ENCODE measurements at places on chromosomes 7 and 10.

DNA sequence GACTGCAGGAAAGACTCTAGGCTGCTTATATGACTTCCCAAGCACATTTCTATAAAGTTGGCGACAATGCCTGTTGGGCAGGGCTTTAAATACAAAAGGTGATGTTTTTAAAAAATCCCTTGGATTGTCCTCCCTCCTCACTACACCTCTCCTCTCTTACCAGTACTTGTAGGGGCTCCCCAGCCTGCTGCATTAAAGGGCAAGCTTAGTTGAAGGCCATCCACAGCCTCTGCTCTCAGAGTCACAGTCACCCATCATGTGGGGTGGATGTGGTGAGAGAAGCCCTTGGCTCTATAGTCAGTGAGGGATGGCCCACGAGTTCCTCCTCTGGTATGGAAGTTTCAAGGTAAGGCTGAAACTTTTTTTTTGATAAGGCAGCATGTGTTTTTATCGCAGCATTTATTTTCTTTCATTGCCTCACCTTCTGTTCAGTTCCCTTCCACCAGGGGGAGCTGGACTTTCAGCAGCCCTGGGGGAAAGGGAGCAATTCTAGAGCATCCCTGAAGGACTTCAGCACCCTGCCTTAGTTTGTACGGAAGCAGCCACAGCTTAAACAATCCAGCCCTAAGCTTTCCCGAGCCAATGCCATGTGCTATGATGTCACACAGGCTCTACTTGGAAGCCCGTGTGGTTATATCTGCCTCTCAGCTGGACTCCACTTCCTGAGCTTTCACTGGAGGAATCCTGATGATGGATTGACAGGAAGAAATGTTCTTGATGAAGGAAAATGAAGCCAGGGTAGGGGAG lies 131.9 kb downstream of the CALCR start:
- peak; percentile 1 for DNase-seq

DNA sequence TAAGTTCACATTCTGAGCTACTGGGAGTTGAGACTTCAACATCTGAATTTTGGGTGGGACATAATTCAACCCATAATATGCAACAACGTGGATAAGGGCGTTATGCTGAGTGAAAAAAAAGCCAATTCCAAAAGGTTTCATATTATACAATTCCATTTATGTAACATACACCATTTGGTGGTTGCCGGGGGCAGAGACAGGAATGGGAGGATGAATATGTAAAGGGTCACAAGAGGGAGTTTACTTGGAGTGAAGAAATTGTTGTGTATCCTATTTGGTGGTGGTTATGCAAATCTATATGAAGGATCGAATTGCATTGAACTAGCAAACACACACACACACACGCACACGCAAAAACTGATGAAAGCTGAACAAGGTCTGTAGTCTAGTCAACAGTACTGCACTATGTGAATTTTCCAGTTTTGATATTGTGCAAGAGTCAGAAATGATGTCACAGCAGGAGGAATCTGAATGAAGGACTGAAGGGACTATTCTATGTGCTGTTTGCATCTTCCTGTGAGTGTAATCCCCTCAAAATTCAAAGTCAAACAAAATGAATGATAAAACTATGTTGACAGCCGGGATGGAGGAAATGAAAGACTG lies 249.2 kb upstream of the HABP2 start:
- DNase-seq = no peak

GRCh38 chr7:131369354-131369753 lies 41.7 kb downstream of the MKLN1 start:
- no peak for DNase-seq

DNA sequence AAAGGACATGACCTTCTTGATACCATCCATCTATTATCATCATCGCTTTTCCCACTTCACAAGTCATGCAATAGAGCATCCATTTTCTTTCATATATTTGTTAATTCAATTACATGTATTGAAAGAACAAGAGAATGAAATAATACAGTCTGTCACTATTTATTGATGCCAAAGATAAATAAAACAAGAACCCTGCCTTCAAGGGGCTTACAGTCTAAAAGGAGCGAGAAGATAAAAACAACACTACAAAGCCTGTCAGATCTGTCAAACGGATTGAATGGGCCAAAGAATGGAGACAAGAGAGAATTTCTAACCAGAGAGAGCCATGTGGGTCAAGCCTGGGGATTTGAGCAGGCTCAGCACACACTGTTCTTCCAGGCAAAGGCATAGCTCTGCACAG lies 15.9 kb downstream of the CPA5 start:
- DNase-seq = no peak

Measured in activated CD8-positive, alpha-beta memory T cell treated with anti-CD3 and anti-CD28 coated beads for 1 hour (primary cell).